ENCODE measurements at places on chromosomes 5 and 9.

GRCh38 chr5:29218138-29218537 lies 1975.3 kb upstream of the CDH6 start:
- no peak for DNase-seq

- peak; percentile 74 for DNase-seq
These were observed 51.2 kb downstream of the USP20 start for GRCh38 chr9:129886226-129887174.

- no peak for DNase-seq
These were observed 67.0 kb downstream of the GABBR2 start for GRCh38 chr9:98641695-98642094.

- no peak for DNase-seq
These were observed 154.5 kb downstream of the ARHGEF28 start for GRCh38 chr5:73780302-73781080.

DNA sequence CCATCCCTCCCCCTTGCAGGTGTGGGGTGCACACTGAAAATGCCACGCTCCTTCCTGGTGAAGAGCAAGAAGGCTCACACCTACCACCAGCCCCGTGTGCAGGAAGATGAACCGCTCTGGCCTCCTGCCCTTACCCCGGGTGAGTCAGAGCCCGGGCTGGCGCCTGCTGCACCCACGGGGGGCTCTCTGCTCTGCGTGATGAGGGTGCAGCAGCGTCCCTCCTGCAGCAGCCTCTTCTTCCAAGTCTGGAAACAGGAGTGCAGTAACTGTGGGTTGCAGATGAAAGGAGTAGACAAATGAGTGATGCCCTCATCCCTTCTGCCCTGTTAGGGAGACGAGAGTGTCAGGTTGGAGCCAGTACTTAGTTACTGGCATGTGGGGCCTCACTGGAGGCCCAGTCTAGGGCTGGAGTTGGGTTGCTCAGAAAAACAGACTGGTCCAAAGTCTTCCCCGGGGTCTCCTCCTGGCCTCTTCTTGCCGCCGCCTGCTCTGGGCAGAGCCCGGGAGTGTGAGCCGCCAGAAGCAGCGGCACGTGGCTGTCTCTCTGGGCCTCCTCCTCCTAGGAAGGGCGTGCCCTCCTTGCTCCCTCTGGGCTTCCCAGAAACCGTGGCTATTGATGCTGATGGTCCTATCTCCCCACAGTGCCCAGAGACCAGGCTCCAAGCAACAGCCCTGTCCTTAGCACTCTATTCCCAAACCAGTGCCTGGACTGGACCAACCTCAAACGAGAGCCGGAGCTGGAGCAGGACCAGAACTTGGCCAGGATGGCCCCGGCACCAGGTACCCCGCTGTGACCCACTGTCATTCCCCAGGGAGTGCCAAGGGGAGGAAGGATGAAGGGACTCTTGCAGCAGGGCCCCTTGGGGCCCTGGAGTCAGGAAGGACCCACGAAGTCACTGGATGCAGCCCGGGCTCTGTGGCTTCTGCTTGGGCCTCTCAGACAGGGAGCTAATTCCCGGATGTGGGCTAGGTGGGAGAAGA lies 8.4 kb downstream of the GFI1B start:
- no peak for DNase-seq
